ENCODE measurements at places on chromosomes 13 and 19. TPM values are rescaled to one million over a fixed set of nuclear protein-coding genes. Genes with fewer than 3 reads are reported as not detected.
A peak's percentile ranks its signal among the peaks of the same experiment; 100 is the strongest.

Gene APLP1
- total RNA-seq = 2.4 TPM

Gene NAT14
- total RNA-seq = 26.1 TPM

Gene LHB
- total RNA-seq = not detected

Gene APC2
- total RNA-seq = 0.17 TPM

Gene IFNL3
- total RNA-seq = not detected

Gene NCAN
- total RNA-seq = 0.20 TPM

DNA sequence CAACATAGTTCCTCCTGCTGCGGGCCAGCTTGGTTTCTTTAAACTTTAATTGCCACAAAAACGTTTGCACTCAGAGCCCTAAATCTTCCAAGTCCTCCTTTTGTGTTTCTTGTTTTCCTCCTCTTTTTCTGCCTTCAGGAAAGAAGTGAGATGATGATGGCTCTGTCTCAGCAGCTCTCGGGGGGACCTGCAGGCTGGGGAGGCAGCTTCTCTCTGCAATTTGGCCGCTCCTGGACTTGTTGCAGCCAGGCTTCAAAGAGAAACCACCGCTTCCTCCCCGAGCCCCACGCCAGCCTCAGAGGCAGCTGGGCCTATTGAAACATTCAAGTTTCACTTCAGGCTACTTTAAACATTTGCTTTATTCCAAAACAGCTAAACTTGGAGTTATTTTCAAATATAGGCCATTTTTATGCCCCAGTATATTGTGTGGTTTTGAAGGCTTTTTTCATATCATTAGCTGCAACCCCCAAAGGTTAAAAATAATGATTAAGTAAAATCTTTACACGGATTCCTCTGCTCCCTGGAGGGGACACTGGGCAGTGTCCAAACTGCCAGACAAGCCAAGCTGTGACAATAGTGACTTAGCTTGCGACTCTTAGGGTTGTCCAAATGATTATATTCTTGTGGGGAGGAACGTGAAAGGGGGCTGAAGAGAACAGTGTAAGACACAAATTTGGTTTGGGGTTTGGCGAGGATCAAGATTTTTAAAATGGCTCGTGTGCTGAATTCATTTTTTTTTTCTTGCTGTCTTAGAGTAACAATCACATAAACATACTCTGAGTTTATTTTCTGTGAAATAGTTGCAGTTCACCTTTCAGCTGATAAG is 330.8 kb downstream of the DLEU7 start:
- peak; percentile 38 for DNase-seq
- no peaks in the 10 kb centered on the region for H3K4me1 ChIP-seq
- H3K27ac ChIP-seq = no peak overlapping the region
- H3K36me3 ChIP-seq = peaks cover 3% of the 10 kb centered on the region

GRCh38 chr19:17180997-17181702 is 34.0 kb upstream of the USE1 start:
- no peak overlapping the region for H3K27ac ChIP-seq
- H3K4me1 ChIP-seq = peaks cover 20% of the 10 kb centered on the region
- no peak for DNase-seq
- no peak overlapping the region for H3K4me3 ChIP-seq

- peaks cover 63% of the 10 kb centered on the region for H3K4me1 ChIP-seq
- H3K27me3 ChIP-seq = no peaks in the 10 kb centered on the region
- H3K27ac ChIP-seq = peak overlapping the region; percentile 85
- H3K4me3 ChIP-seq = peak overlapping the region; percentile 88
Observed at GRCh38 chr19:16075430-16076153, 703 bp upstream of the TPM4 start.

DNA sequence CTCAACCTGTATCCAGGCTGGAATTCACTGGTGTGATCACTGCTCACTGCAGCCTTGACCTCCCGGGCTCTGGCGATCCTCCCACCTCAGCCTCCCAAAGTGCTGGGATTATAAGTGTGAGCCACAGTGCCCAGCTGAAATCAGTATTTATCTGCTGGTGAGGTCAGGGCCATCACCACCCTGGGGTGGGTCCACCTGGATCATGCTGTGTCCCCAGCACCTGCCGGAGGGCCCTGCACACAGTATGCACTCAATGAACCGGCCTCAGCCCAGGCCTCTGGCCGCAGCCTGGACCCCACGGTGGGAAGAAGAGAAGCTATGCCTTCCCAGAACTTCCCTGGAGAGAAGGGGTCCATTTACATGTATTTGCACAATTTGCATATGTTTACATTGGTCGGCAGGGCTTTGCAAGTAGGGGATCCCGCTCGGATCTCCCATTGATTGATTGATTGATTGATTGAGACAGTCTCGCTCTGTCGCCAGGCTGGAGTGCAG is 2.6 kb upstream of the SLC5A5 start:
- H3K27me3 ChIP-seq = peaks cover 4% of the 10 kb centered on the region
- DNase-seq = no peak
- H3K27ac ChIP-seq = no peak overlapping the region
- H3K36me3 ChIP-seq = peaks cover 16% of the 10 kb centered on the region

DNA sequence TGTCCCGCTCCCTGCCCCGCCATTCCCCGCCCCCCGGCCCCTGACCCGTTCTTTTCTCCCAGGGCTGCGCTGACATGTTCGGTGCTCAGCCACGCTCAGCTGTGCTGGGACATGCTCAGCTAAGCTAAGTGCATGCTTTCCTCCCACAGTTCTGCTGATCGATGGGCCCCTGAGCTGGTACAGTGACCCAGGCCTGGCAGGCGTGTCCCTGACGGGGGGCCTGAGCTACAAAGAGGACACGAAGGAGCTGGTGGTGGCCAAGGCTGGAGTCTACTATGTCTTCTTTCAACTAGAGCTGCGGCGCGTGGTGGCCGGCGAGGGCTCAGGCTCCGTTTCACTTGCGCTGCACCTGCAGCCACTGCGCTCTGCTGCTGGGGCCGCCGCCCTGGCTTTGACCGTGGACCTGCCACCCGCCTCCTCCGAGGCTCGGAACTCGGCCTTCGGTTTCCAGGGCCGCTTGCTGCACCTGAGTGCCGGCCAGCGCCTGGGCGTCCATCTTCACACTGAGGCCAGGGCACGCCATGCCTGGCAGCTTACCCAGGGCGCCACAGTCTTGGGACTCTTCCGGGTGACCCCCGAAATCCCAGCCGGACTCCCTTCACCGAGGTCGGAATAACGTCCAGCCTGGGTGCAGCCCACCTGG is 3.7 kb downstream of the TNFSF9 start:
- H3K4me3 ChIP-seq = no peak overlapping the region
- no peak overlapping the region for H3K27ac ChIP-seq
- peaks cover 29% of the 10 kb centered on the region for H3K27me3 ChIP-seq

DNA sequence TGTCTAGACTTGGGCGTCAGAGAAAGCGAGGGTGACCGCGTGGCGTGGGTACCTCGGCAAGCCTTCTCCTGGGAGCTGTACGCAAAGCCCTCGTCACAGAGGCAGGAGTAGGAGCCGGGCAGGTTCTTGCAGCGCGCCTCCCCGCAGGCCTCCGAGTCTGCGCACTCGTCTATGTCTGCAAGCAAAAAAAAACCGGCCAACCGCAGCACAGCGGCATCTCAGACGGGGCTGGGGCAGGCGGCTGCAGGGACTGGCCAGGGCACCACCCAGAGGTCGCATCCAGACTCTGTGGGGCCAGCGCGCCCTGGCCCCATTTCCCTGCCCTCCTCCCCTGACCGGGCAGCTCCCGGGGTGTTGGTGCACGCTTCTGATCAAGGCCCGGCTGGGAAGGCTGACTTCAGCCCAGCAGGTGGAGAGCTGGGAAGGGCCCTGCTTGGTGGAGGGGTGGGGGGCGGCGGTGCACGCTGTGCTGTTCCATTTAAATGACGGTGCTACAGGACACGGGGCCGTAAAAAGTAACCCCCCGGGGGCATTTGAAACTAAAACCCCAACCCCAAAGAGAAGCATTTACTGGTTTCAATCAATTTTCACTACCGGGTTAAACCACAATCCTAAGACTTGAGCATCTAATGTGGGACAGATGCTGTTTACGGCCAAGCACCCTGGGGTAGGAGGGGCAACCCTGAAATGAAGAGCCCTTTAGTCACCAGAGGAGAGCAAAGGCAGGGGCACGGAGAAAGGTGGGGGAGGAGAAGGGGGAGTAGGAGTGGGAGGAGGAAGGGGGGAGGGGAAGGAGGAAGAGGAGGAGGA is 28.2 kb downstream of the GAS6 start:
- peak overlapping the region; percentile 52 for H3K27ac ChIP-seq
- no peaks in the 10 kb centered on the region for H3K27me3 ChIP-seq
- no peak overlapping the region for H3K4me3 ChIP-seq

- H3K4me3 ChIP-seq = no peak overlapping the region
- no peaks in the 10 kb centered on the region for H3K36me3 ChIP-seq
- no peaks in the 10 kb centered on the region for H3K4me1 ChIP-seq
Observed at GRCh38 chr13:94996445-94996844, 284.1 kb upstream of the SOX21 start.

DNA sequence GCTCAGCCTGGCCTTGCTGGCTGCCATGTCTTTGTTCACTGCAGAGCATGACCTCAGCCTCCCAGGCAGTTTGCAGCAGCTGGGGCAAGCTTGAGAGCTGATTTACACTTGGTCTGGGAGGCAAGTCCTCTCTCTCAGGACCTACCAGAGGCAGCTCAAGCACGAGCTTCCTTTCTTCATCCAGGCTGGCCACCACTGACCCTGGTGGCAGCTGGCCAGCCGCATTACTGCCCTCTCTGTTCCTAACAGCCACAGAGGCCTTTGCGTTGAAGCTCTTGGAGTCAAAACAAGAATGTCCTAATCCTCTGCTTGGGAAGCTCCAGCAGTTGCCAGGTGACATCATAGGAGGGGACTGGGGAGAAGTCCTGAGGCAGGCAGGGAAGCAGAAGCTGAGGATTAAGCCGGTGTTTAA is 85.7 kb downstream of the NUFIP1 start:
- H3K27ac ChIP-seq = no peak overlapping the region
- H3K27me3 ChIP-seq = peaks cover 5% of the 10 kb centered on the region
- no peaks in the 10 kb centered on the region for H3K36me3 ChIP-seq
- H3K4me1 ChIP-seq = no peaks in the 10 kb centered on the region

- H3K27me3 ChIP-seq = peaks cover 43% of the 10 kb centered on the region
- H3K27ac ChIP-seq = no peak within 1 kb of the TSS
- peaks cover 2% of the 10 kb centered on the region for H3K36me3 ChIP-seq
- no peak for DNase-seq
Observed at GRCh38 chr19:34480971-34481841, at the start of gene WTIP. Gene WTIP (plus strand): TSS chr19:34481758. CDS start chr19:34481975, 217 bp downstream.

DNA sequence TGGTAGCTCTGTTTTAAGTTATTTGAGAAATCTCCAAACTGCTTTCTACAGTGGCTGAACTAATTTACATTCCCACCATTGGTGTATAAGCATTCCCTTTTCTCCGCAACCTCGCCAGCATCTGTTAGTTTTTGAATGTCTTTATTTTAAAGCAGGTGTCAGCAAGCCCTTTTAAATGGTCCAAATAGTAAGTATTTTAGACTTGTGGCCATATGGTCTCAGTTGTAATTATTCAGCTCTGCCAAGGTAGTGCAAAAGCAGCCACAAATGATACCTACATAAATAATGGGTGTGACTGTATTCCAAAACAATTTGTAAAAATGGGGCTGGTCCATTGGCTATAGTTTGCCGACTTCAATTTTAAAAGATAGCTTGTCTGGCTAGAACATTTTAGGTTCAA is 58.7 kb upstream of the TMTC4 start:
- no peak overlapping the region for H3K27ac ChIP-seq
- H3K4me1 ChIP-seq = no peaks in the 10 kb centered on the region
- H3K4me3 ChIP-seq = no peak overlapping the region
- H3K27me3 ChIP-seq = peaks cover 6% of the 10 kb centered on the region

GRCh38 chr13:98910501-98910951 is 67.3 kb downstream of the DOCK9 start:
- no peaks in the 10 kb centered on the region for H3K27me3 ChIP-seq
- H3K4me3 ChIP-seq = peak overlapping the region; percentile 35
- peaks cover 38% of the 10 kb centered on the region for H3K36me3 ChIP-seq
- H3K27ac ChIP-seq = peak overlapping the region; percentile 97
- DNase-seq = peak; percentile 49
- peaks cover 56% of the 10 kb centered on the region for H3K4me1 ChIP-seq

GRCh38 chr13:62997038-62997599 is 1581.5 kb upstream of the PCDH20 start:
- H3K36me3 ChIP-seq = no peaks in the 10 kb centered on the region
- no peaks in the 10 kb centered on the region for H3K27me3 ChIP-seq
- no peak overlapping the region for H3K27ac ChIP-seq
- H3K4me3 ChIP-seq = no peak overlapping the region

Measured in activated T-helper 1 cell treated with anti-CD3 and anti-CD28 coated beads, Interleukin-12 subunit alpha, Interleukin-12 subunit beta, Interleukin-2, Interleukin-4 antibody, amounts not matched to agents 30 ng/mL and 10 ng/mL and 1 ng/mL, durations not matched to agents 14 hours and 24 hours and 36 hours (primary cell).